ENCODE measurements at places on chromosomes 2 and 18.

DNA sequence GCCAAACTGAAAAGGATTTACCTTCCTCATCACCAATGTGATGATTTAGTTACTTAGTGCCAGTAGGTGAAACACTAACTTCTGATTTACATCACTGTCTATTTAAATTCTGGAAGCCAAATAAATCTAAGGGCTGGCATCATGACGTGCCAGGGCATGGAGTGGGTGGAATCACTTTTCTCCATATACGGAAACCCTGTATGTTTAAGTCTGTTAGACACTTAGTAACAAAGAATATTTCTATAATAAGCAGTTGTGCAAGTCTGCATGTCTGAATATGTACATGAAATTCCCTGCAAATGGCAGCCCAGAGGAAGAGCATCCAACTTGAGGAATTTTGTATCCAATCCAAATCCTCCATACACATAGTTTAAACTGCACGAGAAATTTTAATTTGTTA, 243.1 kb upstream of the SMAD7 start:
- DNase-seq: no peak

- DNase-seq: no peak
Measured at GRCh38 chr2:120910164-120910563, 174.5 kb downstream of the GLI2 start.

GRCh38 chr18:21316296-21316695, 74.3 kb downstream of the GREB1L start:
- DNase-seq: no peak

DNA sequence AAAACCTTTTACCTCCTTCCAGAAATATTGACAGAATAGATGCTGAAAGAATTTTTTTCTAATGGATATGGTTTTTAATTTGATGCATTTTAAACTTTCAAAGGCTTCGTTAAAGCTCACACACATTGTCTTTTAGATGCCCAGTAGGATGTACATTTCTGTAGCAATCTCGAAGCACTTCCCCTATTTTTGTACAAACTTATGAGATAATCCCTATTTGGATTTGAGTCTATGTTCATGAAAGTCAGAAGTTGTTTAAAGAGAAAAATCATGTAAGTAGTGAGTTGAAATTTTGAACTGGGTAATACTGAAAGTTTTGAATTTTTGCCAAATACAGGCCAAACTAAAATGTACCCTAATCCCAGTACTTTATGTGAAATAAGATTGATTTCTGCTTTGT, 38.1 kb upstream of the MMADHC start:
- no peak for DNase-seq

- DNase-seq: no peak
Measured at GRCh38 chr2:65655000-65655399, 222.6 kb upstream of the SPRED2 start.

GRCh38 chr2:22703286-22703920, 681.6 kb upstream of the KLHL29 start:
- DNase-seq: no peak

- no peak for DNase-seq
Measured at GRCh38 chr2:54574107-54574859, 118.2 kb downstream of the SPTBN1 start.

DNA sequence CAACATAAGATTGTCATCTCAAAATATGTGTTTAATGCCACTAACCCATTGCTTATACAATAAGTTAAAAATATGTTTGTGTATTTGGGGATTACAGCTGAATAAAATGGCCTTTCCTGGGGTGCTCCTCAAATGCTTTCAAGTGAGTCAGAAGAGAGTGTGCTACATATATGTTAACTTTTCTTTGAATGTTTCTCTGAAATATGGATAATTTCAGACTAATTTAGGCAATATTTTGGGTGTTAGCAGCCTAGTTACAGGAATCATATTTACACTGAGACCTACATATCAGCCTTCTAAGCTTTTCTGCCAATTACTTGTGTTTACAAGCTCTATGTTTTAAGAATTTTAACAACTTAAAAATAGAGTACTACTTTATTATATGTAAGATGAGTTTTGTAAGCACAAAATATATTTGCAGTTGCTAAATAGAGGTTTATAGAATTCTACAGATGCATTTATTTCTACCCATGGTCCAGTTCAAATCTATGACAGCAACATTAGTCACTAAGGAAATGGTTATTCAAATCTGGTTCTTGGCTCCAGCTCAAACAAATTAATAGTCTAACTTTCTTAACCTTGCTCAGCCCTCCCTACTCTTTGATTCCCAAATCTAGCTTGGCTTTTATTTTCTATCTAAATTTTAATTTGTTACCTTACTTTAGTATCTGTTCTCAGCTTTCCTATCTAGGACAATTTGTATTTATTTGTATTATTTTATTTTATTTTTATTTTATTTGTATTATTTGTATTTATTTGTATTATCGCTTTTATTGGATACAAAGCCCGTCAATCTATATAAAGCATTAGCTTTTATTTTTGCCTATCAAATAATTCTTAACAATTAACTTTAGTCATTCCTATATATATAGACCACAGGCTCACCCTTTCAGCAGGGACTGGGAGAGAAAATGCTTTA, 48.9 kb downstream of the FSIP2 start:
- DNase-seq: no peak

GRCh38 chr2:79622508-79622907, 109.7 kb downstream of the CTNNA2 start:
- no peak for DNase-seq

GRCh38 chr2:139359818-139360217, 579.6 kb upstream of the NXPH2 start:
- no peak for DNase-seq

DNA sequence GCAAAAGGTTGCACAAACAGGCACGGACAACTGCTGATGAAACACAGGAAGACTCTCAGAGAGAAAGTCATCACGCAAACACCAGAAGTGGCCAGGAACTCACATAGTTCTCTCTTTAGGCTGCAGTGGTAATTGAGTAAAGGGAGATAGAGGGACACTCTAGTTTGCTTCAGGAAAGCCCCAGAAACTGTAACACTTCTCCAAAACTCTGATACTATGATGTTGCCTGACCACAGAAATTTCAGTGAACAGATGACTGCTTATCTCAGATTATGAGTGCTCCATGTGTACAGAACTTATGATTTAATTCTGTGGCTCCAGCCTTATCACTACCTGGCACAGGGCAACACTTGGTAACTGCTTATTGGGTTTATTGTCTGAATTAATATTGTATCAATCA, 311.5 kb upstream of the GYPC start:
- no peak for DNase-seq

- no peak for DNase-seq
Measured at GRCh38 chr2:128742467-128742866, 423.8 kb upstream of the HS6ST1 start.

- DNase-seq: no peak
Measured at GRCh38 chr2:140057928-140058327, 1277.7 kb upstream of the NXPH2 start.

GRCh38 chr2:189834059-189834458, 49.8 kb downstream of the PMS1 start:
- DNase-seq: no peak
